ENCODE measurements at places on chromosomes 1 and 21. TPM values are rescaled to one million over a fixed set of nuclear protein-coding genes. Genes with fewer than 3 reads are reported as not detected.

Gene SYCP1
- not detected for total RNA-seq

Gene SLFNL1
- total RNA-seq, result 0.02 TPM

Gene SH3D21
- total RNA-seq, result 2.7 TPM

Gene CD84
- total RNA-seq, result not detected

Gene TSPAN2
- total RNA-seq, result 1.3 TPM

Gene SCMH1
- total RNA-seq, result 14.4 TPM

Gene C1orf232
- not detected for total RNA-seq

Gene NTMT2
- not detected for total RNA-seq

Gene GPR157
- total RNA-seq, result 5.2 TPM

Gene LCE1E
- total RNA-seq, result not detected

Gene CXADR
- 9.6 TPM for total RNA-seq

Gene ATAD3C
- not detected for total RNA-seq

Gene BECN2
- not detected for total RNA-seq

Gene MNDA
- not detected for total RNA-seq

Gene CLCA4
- total RNA-seq, result not detected

Gene LRRC7
- not detected for total RNA-seq

Gene TBX15
- total RNA-seq, result not detected

Measured in A549 treated with AZD2906 at 1 μM for 4 hours (cell line).